ENCODE measurements at places on chromosomes 7 and 10.
A peak's percentile ranks its signal among the peaks of the same experiment; 100 is the strongest.

DNA sequence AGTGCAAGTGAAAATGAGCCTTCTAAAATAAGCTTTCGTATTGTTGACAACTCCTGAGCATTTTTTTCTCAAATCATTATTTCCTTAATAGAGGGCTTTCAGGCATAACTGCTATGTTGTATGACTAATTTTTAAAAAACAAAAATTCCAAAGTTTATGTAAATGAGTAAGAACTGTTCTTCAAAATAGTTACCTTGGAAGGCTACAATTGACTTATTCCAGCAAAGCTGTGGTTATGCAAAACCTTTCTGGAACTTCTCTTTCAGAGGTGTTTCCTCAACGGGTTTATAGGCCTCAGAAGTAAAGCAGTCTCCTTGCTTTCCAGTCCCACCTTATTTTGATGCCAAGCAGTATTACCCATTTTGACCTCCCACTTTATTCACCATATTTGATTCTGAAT is 2.5 kb downstream of the SLC25A28 start:
- DNase-seq, result no peak

GRCh38 chr7:26499315-26499897 is 207.7 kb downstream of the SNX10 start:
- no peak for DNase-seq

DNA sequence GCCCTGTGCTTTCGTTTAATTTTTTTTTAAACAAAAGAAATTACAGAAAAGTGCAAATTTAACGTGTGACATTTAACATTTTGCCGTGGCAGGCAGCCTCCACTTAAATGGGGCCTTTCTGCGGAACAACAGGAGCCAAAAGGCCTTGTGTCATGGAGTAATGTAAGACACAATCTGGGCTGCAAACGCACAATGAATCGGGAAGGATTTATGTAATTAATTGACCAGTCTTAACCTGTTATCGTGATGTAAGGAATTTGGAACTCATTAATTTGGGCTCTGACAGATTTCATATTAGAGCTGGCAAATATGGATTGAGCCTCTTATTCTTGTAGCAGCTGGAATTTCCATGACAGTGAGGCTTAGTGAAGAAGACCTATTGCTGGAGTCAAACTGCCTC is 86.4 kb downstream of the SNX10 start:
- no peak for DNase-seq

- DNase-seq, result no peak
Observed at GRCh38 chr7:132703742-132704141, 127.5 kb upstream of the PLXNA4 start.

- no peak for DNase-seq
Observed at GRCh38 chr7:5699467-5700384, 81.7 kb downstream of the RNF216 start.

- DNase-seq, result no peak
Observed at GRCh38 chr10:27911011-27911410, 87.9 kb downstream of the ODAD2 start.

GRCh38 chr7:111711426-111712065 is 149.3 kb upstream of the IMMP2L start:
- no peak for DNase-seq

DNA sequence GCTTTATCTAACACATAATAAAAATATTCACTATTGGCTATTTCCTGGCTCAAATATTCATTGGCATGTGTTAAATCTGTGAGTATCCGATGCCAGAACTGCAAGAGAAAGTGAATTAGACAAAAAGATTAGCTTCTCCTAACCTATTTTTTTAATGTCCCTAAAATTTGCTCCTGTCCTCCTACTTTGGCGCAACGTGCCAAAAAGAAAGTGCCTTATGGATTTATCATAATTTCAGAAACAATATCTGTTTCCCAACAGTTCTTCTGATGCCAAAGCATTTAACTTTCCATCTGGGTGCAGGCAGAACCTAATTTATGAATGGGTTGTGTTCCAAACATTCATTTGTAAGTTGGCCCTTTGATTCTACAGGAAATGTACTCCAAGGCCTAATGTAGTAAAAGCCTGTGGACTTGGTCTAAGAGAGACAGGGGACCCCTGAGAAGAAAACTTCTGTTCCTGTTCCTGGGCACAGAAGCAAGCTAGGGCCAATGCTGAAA is 15.4 kb downstream of the PIP4K2A start:
- no peak for DNase-seq

- peak; percentile 89 for DNase-seq
Observed at GRCh38 chr10:96632974-96633710, 46.3 kb upstream of the TM9SF3 start.

DNA sequence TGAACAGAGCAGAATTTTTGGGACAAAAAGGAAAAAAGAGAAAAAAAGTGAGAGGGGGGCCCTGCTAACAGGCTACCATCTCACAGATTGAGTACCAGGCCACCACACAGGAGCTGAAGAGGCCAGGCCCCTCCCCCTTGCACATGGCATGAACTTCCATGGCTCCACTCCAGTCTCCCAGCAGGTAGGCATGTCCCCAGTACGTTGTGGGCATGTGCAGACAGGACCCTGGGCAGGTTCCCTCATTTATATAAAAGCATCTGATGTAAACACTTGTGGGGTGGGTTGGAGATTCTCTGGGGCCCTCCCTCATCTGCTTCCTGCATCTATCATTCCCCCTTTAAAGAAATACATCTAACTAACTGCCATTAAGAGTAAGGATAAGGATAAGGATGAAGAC is 45.0 kb upstream of the AKR1C1 start:
- DNase-seq, result no peak

GRCh38 chr7:1503390-1503789 is 799 bp downstream of the INTS1 start:
- no peak for DNase-seq

DNA sequence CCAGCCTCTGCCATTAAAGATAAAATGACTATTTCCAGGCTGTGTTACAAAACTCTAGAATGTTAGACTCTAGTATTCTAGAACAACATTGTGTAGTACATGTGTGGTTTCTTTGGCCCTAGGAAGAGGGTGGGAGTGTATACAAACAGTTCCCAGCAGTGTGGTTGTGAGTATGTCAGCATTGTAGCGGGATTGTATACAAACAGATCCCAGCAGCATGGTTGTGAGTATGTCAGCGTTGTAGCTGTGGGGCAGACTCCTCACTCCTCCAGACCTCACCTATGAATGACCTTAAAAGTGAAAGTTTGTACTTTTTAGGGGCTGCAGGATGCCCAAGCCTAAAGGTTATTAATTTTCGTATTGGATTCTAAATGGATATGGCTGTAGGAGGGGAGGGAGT is 6.9 kb upstream of the ACSL5 start:
- no peak for DNase-seq

DNA sequence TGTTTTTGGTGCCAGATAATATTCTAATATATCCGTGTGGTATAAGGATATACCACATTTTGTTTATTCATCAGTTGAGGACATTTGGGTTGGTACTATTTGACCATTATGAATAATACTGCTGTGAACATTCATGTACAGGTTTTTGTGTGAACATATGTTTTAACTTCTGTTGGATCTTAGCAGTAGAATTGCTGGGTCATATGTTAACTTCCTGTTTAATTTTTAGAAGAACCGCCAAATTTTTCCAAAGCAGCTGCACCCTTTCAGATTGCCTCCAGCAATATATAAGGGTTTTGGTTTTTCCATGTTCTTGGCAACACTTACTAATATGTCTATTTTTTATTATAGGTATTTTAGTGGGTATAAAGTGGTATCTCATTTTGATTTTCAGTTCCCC is 22.8 kb downstream of the VPS26A start:
- no peak for DNase-seq

- no peak for DNase-seq
Observed at GRCh38 chr7:36614959-36615358, 109.3 kb downstream of the AOAH start.

DNA sequence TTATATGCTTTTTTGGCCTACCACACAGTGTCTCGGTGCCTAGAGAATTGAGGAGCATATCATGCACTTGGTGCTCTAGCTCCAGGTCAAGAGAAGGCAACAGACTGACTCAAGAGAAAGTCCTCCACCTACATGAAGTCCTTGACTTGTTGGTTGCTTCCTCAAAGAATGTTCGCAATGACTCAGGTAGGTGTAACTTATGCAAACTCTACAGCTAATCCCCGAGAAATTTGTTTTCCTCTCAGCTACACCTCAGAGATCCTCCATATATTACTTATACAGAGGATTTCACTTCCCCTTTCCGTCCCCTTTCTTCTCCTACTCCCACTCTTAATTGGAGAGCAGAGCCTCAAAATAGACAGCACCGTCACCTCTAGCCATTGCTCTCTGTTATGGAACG is 1013.1 kb downstream of the KCNMA1 start:
- DNase-seq, result no peak

DNA sequence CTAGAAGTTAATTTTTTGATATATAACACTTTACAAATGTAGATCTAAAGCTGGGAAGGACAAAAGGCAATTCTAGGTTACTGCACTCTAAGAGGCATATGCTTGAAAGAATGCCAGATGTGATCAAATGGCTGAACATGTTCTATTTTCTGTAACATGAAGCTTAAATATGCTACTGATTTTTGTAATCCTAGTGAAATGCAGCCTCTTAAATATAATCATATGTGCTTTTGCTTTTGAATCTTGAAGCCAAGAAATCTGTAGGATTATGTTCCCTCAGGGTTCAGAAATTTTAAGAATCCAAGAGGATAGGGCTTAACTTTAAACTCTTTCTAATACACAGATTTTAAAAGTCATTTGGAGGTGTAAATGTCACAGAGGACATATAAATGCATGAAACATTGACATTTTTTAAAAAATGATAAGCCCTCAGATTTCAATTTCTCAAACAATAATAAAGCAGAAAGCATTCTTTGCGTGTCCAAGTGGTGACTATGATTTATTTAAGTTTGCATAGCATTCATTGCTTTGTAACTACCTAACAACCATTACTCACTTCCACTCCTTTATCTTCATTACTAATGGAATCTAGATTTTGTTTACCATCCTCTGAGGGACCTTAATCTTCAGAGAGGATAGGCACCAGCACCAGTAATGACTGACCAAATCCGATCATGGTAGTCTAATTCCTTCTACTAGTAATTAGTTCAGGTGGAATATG is 170.4 kb downstream of the MAGI2 start:
- DNase-seq, result no peak
